Left colon (tissue), 2 donors: ENCODE measurements at places on chromosomes 5 and 9.

DNA sequence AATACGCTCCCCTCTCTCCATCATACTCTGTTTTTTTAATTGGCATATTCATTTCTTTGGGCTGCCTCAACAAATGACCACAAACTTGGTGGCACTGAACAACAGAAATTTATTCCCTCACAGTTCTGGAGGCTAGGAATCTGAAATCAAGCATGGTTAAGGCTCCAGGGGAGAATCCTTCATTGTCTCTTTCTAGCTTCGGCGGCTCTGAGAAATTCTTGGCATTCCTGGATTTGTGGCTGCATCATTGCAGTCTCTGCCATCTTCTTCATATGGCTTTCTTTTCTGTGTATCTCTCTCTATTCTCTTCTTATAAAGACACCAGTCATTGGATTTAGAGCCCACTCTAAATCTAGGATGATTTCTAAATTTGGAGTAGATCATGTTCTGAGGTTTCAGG lies 10.9 kb upstream of the SLC24A2 start:
- DNase-seq: no peak

- DNase-seq: no peak
These were observed 35.6 kb upstream of the ADAMTS16 start for GRCh38 chr5:5104550-5104949.

DNA sequence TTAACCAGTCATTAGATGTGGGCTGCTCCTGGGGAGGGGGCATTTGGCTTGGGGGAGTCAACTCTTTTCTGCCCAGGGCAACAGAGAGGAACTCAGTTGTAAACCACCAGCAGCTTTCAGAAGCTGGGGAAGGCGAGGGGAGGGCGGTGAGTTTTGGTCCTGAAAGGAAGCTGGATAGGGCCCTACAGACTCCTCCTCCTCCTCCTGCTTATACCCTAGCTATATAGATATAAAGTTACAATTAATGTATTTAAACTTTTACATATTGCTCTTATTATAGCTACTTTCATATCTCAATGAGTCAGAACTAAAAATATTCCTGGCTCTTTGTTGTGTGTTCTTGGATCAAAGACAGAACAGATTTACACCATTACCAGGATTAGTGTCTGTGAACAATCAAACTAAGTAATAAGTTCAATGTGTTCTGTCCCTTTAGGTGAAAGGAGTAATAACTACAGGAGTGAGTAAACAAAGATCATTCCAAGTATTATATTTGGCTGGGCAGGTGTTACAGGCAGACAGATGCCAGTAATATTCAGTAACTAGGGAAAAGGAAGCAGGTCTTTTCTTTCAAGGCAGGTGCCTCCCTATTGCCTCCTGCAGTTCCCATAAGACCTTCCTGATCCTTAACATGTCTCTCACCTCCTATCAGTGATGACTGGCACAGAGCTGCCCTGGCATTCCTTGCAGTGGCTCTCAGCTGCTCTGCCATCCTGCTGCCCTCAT lies 20.5 kb upstream of the VPS13A start:
- no peak for DNase-seq

DNA sequence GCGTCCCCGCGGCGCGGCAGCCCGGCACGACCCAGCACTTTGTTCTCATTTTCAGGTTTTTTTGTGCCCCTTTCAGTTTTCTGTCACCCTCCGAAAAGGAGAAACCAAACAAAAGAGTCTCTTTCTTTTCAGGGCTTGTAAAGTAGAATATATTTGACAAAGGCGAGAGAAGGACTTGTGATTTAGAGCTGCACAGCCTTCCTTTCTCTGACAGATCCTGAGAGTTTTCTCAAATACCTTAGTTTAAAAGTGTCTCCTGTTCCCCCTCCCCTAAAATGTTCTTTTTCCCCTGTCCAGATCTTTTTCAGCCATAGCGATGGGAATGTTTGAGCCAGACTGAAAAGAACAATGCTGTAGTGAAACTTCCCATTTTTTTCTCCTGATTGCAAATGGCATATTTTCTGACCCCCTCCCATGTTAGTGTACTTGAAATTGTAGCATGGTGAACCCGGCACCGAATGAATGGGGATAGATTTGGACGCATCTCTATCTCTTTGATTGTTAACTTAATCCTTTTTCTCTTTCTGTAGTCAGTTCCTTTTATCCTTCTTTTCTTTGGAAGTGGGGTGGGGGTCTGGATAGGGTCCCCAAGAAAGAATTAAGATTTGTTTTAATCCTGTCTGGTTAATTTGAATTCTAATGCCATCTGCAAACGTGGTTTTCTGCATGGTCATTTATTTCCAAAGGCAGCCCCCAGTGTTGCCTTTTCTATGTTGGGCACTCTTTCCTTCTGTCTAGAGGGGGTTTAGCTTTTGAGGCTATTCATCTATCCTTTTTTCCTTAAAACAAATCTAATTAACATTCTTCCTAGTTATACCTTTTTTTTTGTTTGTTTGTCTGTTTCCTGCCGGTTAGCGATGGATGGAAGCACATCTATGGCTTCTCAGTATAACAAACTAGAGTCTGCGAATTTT lies 2.2 kb downstream of the ZSWIM6 start:
- no peak for DNase-seq

DNA sequence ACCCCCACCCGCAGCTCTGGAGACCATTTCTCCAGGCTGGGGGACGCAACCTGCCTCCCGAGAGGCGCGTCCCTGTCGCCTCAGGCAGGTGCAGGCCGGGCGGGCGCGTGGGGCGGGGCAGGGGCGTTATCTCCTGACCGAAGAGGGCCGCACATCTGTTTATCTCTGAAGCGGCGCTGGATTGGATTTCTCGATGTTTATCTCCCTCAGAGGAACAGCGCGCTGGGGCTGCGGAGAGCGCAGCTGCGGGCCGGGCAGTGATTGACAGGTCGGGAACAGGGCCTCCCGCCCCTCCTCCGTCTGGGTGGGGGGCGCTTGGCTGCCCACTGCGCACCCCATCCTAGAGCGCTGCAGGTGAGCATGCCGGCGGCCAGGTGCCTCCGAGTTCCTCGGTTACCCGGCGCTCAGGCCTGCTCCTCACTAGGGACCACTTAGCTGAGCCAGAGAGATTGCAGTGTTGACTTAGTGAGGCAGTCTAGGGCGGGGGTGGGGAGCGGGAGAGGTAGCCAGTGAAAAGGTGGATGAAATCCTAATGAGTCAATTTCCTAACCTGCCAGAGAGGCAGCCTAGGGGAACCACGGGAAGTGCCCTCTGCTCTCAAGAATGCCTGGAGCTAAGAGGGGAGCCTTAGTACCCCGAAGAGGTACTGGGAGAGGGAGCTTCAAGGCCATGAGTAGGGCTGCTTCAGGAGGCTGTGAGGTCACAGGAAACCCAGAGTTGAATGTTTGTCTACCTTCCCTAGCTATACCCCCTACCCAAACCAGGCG lies 39.6 kb upstream of the TIFAB start:
- DNase-seq: no peak

DNA sequence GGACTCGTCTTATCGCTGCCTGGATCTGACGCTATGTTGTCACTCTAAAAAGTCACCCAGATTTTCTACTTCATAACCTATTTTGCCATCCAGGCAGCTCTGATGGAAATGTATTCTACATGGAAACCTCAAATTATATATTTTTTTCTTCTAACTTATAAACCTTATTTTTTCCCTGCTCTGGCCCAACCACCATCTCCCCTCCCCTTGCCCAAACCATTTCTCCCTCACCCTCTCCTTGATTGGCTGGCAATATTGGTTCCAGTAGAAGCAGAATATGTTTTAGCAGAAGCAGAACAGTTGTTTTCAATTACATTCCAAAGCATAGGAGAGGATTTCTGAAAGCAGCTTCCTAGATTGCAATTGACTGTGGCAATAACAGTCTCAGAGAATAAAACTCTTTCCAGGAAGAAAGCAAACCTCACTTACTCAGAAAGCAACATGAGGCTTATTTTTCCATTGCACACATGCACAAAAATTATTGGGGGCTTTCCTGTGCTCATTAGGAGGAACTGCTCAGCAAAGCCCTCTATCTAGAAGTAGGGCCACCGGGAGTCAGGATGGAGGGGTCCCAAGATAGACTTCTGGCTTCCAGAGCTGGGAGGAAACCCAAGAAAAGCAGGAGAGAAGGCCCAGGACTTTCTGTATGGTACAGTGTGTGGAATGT lies 191.8 kb downstream of the ESM1 start:
- DNase-seq: no peak

DNA sequence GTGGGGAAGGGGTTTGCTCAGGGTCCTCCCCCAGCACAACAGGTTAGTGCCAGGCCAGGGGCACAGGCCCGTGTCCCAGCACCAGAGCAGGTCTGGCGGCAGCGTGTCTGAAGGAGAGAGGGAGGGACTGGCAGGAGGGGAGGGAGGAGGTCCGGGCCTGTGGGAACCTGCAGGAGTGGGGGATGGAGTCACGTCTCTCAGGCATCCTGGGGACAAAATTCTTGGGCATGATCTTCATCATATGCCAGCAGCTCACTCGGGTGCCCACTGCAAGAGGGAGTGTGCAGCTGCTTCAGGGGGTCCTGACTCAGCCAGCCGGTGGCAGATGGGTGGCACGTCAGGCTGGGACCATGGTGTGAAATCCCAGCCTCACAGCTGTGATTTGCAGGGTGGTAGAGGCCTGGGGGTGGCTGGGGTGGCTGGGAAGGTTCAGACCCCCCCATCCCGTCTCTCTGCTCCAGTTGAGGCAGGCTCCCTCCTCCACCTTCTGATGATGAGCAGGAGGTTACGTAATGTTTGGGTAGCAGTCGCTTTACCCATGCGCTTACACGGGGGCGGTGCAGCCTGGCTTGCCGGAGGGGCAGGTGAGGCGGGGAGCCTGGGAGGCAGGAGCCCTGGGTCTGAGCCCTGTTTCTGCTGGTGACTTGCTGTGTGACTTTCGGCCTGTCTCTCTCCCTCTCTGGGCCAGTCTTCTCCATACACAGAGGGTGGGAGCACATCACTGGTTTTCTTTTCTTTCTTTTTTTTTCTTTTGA lies 40.5 kb downstream of the NCS1 start:
- no peak for DNase-seq
